Motor neuron (in vitro differentiated cells): ENCODE measurements at places on chromosomes 16 and 17.

DNA sequence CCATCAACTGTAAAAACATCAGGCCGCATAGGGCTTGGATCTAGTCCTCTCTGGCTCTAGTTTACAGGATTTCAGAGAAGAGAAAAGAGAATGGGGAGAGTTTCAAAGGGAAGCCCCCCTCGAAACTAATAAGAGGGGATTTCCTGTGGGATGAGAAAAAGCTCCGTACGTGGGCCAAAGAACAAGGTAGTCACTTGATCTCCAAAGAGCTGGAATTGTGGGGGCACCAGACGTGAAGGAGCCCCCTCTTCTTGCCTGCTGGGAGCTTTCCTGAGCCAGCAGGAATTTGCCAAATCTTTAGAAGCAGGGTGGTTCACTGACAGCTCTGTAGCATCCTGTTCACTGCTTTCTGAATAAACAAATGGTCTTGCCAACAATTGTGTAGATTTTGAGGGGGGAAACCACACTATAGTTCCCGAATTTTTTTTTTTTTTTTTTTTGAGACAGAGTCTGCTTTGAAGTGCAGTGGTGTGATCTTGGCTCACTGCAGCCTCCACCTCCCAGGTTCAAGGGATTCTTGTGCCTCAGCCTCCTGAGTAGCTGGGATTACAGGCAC, 7.0 kb upstream of the TMIGD1 start:
- ATAC-seq = no peak

- no peak for ATAC-seq
Measured at GRCh38 chr17:75776386-75777295, 8.0 kb upstream of the UNK start.

- ATAC-seq = no peak
Measured at GRCh38 chr17:15307710-15308111, 33.7 kb downstream of the TEKT3 start.

- peak; percentile 51 for ATAC-seq
Measured at GRCh38 chr17:48026502-48027321, 10.9 kb downstream of the COPZ2 start.

DNA sequence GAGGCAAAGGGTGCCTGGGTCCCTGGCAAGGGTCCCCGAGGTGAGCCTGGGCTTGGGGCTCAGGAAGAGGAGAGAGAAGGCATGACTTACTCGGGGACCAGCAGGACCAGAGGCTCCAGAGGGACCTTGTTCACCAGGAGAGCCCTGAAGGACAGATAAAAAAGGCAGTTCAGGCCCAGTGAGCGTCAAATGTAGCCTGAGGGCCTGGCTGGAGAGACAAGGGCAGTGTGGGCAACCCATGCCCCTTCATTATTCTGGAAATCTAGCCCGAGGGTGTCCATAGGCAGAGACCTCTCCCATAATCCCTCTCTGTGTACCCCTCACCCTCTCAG, 14.1 kb downstream of the COL1A1 start:
- ATAC-seq = no peak

- no peak for ATAC-seq
Measured at GRCh38 chr16:79191933-79192332, 408.6 kb downstream of the MAF start.

GRCh38 chr17:63785556-63785955, 11.6 kb downstream of the DDX42 start:
- ATAC-seq = peak; percentile 59

GRCh38 chr17:14094676-14095601, 25.6 kb downstream of the COX10 start:
- ATAC-seq = no peak

DNA sequence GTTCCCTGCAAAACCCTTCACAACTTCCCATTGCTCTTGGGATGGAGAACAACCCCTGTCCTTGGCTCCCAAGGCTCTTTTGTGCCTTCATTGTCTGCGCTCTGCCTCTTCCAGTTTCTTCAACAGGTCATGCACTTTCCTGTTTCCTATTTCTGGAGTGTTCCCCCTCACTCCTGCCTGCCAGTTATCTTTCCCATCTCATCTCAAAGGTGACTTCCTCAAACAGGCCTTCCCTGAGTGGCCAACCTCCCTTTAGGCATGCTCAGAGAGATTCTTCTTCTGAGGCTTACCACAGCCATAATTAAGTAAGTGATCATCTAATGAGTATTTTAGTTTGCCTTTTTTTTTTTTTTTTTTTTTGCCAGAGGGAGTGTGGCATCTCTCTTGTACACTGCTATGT, 2.9 kb upstream of the CYLD start:
- ATAC-seq = no peak

GRCh38 chr17:82489851-82490511, 29.6 kb upstream of the FOXK2 start:
- ATAC-seq = no peak

DNA sequence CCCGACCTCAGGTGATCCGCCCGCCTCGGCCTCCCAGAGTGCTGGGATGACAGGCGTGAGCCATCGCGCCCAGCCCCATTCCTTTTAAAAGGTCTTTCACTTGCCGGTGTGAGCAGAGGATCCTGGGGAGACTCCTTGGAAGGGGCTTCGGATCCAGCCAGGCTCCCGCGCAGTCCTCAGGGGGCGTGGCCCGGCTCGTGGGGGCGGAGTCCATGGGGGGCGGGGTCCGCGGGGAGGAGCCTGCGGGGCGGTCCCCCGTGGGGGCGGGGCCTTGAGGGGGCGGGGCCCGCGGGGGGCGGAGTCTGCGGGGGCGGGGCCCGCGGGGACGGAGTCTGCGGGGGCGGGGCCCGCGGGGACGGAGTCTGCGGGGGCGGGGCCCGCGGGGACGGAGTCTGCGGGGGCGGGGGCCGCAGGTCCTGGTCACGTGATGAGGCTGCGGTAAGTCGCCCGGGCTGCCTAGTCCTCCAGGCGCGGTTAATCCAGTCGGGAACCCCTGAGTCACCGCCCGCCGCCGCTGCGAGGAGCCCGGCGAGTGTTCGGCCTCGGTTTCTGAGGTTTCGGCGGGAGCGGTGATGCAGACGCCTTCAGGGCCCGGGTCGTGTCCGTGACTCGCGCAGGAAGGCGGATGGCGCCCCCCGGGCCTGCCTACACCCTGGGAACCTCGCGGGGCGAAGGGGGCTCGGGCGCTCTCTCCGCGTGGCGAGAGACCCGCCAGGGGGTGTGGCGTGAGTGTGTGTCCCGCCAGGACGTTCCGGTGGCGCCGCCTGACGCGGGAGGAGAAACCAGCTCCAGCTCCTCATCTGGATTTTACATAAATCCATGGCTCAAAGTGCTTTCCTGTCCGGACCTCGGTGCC, 23.6 kb upstream of the ABR start:
- peak; percentile 74 for ATAC-seq

DNA sequence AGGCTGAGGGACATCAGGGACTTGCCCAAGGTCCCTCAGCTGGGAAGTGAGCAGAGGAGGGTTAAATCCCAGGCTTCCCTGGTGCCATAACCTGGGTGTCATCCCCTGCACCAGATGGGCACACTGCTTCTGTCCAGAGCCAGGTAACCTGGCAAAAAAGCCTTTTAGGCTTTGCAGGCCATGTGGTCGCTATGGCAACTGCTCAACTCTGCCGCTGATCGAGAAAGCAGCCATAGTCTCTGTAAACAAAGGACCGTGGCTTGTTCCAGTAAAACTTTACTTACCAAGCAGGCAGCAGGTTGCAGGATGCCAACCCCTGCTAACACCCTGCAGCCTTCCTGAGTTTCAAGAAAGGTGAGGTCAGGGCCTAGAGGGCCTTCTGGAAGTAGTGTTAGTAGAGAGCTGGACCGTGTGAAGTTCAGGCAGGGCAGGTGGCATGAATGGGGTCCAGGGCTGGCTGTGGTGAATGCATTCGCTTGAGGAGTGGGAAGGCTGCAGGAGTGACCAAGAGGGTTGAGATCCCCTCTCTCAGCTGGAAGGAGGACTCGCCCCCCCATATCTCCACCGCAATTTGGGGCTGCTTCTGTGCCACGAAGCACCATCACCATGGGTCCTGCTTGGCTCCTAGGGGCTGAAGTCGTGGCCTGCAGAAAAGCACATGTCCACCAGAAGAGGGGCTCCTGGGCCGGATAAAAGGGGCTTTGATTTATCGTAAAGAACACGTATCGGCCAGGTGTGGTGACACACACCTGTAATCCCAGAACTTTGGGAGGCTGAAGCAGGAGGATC, 91.3 kb downstream of the SOCS1 start:
- no peak for ATAC-seq
